ENCODE measurements at places on chromosomes 16 and 17.

GRCh38 chr17:47299239-47299910 lies 24.4 kb upstream of the EFCAB13 start:
- no peak for DNase-seq

DNA sequence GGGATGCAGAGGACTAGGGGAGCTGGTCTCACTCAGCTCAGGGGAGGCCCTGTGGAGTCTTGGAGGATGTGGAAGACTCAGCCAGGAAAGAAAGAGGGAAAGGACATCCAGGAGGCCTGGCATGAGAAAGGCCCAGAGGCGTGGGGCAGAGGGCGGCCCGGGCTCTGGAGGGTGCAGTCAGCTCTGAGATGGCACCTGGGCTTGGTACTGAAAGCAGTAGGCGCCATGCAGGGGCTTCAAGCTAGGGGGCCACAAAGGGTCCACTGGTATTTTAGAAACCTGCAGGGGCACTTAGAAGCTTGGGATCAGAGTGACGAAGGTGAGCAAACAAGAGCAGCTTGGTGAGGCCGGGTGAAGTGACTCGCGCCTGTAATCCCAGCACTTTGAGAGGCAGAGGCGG lies 5.6 kb downstream of the FAM171A2 start:
- no peak for DNase-seq

DNA sequence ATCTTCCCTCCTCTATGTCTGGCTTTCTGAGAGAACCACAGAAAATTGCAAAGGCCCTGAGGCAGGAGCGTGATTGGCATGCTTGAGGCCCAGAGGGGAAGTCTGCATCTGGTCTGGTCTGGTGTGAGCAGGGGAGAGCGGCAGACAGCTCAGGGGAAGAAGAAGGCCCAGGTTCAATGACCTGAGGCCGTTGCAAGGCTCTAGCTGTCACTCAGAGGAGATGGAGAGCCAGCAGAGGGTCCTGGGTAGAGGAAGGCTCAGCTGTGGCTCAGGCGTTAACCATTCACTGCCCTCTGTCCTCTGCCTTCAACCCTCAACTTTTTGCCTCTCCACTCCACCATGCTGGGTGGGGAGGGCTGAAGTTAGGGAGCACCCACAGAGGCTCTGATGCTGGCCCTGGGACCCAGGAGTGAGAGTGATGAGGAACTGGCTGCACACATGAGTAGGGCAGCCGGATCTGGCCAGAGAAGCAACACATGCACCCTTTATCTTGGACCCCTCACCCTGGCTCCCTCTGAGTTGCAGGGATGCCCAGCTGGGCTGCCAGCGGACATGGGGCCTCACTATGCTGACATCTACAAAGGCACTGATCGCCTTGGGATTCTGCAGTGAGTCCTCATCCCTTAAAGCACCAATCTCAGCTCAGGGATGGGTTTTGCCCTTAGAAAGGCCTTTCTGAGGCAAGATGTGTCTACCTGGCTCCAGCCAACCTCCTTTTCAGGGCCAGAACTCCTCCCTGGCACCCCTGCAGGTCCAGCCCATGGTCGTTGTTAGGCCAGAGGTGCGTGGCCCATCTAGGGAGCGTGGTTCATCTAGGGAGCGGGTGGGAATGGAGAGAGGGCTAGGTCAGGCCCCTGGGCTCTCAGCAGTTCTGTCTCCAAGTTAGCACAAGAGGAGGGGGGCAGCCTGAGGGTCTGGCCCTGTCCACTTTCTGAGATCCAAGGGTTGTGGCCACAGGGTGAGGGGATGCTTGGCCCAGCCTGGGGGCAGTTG lies 7.7 kb upstream of the KRTAP17-1 start:
- DNase-seq = no peak

DNA sequence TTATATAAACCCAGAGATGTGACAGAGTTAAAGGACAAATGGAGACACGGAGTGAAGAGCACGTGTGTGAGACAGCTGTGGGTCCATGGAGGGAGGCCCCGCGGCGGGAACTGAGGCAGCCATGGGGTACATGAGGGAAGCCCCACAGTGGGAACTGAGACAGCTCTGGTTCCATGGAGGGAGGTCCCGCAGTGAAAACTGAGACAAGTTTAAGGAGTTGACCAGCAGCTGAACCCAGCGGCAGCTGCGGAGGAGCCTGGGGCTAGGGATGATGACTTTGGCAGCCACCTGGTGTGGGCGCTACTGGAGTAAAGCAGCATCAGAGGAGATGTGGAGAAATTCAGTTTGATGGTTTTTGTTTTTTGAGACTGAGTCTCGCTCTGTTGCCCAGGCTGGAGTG lies 185.1 kb downstream of the RPTOR start:
- no peak for DNase-seq

GRCh38 chr17:73580073-73580710 lies 64.1 kb downstream of the SDK2 start:
- DNase-seq = no peak

DNA sequence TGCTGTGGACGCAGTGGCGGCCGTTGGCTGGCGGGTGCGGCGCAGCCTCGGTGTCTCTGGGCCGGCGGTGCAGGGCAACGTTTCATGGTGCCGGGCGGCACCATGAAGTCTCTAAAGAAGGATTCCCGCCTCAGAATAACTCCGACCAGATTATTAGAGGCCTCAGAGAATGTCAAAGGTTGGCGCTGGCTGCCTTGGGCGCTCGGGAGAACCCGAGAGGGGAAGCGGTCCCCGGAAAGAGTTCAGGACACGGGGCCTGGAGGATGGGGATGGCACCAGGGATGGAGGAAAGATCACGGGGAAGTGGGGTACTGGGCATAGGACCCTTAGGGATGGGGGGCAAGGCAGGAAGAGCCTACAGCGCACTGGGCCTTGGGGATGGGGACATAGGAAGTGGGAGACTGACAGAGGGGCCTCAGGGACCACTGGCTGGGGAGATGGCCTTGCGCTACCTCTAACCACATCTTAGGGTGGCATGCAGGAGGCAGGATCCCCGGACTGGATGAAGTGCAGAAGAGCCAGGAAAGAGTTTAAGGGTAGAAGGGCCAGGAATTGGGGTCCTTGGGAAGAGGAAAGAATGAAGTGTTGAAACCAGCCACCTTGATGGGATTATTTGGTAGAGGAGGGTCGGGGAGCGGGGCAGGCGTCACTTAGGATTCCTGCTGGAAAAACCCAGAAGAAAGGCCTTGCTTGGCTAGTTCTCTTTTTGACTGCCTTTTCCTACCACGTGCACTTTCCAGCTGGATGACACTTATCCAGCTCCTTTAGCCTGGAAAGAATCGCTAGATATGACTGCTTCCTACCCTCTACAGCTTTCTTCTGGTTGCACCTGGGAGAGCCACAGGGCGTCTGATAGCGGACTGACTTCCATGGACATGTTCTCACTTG lies 578 bp downstream of the MYCBPAP start:
- no peak for DNase-seq

GRCh38 chr17:47696717-47697642 lies 3.0 kb downstream of the TBKBP1 start:
- DNase-seq = no peak

- DNase-seq = no peak
Measured at GRCh38 chr16:52967744-52968143, 85.0 kb downstream of the CHD9NB start.

DNA sequence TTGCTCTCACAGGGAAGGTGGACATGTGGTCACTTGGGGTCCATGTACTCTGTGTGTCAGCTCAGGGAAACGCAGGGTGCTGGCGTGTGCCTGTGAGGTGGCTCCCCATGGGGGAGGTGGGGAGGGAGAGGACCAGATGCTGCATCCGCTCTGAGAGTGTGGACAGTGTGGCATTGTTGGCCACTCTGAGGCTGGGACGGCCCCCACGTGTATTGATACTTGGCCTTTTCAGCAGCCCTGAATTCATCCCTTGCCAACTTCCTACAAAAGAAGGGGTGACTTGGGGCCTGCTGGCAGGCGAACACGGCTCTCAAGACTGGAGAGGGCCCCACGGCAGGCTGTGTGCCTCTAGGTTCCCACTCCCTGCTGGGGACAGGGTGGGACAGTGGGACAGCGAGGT lies 120.1 kb downstream of the RAB11FIP4 start:
- DNase-seq = no peak

DNA sequence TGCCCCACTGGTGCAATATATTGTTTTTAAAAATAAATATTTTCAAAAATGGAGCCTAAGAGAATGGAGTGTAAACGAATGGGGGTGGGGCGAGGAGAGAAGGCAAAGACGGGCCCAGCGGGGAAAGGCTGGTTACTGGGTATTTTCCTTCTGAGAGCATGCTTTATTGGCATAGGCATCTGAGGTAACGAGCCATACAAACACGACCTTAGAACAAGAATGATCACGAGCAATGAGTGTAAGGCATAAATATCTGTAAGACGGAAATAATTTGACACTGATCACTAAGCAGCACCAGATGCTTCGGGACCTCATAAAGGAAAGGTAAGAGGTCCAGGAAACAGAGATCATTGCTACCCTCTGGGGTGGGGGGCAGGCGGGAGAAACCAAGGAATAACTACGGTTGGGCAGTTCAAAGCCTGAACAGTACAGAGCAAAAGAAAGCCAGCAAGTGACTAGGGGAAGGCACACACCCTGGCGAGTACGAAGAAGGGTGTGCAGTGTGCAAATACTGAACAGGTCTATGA lies 959 bp downstream of the SSH2 start:
- DNase-seq = peak; percentile 17

GRCh38 chr17:73906896-73907870 lies 262.9 kb upstream of the SDK2 start:
- DNase-seq = no peak

GRCh38 chr16:87152221-87152755 lies 164.9 kb downstream of the C16orf95 start:
- DNase-seq = no peak

DNA sequence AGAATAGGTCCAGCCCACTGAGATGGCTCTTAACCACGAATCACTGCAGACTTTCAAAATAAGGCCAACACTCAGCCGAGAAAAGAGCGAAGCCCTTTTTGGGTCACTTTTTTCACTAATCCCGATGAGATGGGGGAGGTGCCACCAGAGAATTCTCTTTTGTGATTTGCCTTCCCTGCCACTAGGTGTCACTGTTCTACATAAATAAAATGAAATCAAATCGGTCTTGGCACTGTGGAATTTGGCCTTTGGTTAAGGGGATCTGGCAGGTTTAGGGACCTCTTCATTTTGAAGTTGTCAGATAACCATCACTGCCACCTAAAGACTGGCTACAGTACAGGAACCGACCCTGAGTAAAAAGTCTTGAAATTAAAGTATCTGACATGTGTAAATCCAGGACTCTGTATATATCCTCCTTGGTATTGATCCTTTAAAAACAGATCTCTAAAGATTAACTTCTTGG lies 147.0 kb downstream of the HS3ST4 start:
- peak; percentile 8 for DNase-seq

DNA sequence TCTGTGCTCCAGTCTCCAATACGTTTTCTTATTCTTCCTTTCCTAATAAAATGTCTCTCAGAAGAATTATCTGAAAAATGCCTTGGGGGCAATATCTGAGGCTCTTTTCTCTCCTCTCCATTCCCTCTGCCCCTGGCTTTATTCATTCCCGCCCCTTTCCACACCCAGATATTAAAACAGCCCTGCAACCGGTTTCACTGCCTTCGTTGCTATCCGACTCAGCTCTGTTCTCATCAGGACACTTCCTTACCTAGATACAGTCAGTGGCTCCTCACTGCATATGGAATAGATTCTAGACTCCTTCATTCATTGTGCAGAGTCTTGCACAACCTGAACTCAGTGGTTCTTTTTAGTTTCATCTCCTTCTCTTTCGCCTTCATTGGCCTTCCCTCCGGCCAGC lies 52.0 kb upstream of the TEKT3 start:
- DNase-seq = no peak

DNA sequence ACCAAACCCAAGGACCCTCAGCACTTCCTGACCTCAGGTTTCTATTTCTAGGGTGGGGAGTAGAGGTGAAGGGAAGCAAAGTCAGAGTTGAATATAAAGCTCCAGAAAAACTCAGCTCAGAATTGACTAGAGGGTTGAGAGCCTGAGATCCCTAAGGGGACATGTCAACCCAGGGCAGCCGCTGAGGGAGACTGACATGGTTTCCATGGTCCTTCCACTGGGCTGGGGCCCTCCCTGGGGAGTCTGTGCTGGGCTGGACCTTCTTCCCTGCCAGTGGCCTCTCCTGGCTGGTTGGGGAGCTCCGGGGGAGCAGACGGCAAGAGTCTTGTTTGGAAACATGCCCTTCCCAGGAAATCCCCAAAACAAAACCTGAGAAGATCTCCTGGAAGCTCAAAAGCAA lies 121.3 kb downstream of the METRNL start:
- DNase-seq = no peak

DNA sequence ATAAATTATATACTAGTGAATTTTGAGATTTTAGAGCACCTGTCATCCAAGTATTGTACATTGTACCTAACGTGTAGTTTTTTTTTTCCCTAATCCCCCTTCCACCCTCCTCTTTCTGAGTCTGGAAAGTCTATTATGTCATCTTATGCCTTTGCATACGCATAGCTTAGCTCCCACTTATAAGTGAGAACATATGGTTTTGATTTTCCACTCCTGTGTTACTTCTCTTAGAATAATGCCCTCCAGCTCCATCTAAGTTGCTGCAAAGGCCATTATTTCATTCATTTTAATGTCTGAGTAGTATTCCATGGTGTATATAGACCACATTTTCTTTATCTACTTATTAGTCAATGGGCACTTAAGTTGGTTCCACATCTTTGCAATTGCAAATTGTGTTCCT lies 177.0 kb upstream of the C16orf82 start:
- DNase-seq = no peak

DNA sequence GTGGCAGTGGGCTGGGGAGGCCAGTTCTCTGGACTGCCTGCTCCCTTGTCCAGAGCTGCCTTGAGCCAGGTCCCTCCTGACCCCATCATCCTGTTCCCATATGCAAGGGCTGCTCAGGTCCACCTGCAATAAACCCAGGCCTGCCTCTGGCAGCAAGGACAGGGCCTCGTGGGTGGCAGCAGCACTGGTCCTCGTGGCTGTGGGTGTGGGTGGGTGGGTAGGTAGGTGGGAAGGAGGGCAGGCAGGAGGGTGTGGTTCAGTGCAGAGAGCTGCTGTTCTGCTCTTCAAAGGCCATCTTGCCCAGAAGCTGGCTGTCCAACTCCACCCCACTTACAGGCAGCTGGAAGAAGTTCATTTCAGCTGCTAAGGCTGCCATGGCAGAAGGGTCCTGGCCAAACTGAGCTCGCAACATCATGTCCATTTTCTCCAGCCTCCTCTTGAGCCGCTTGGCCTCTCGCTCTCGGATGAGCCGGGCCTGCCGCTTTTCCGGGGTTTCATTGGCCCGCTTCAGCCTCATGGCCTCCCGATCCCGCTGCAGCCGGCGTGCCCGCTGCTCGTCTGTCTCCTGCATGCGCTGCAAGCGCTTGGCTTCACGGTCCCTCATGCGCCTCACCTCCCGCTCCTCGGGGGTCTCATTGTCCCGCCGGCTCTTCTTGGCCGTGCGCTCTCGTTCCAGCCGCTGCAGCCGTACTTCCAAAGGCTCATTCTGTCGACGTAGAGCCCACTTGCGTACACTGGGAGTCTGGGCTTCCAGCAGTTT lies 14.2 kb downstream of the ATXN1L start:
- no peak for DNase-seq

- DNase-seq = no peak
Measured at GRCh38 chr17:72788950-72789585, 303.4 kb downstream of the SLC39A11 start.

GRCh38 chr16:72400257-72401083 lies 228.5 kb upstream of the PMFBP1 start:
- DNase-seq = peak; percentile 59

- peak; percentile 0 for DNase-seq
Measured at GRCh38 chr16:27424772-27425498, 23.0 kb downstream of the IL21R start.

- no peak for DNase-seq
Measured at GRCh38 chr17:76599694-76600460, 14.2 kb upstream of the ST6GALNAC2 start.

Measured in endothelial cell (in vitro differentiated cells).